ENCODE measurements at places on chromosomes 2 and 18.

- DNase-seq, result no peak
These were observed 47.1 kb upstream of the ZFP36L2 start for GRCh38 chr2:43273529-43273928.

- no peak for DNase-seq
These were observed 119.8 kb downstream of the MAPK4 start for GRCh38 chr18:50679656-50680055.

GRCh38 chr2:65479524-65479923 is 47.1 kb upstream of the SPRED2 start:
- no peak for DNase-seq

GRCh38 chr2:223921204-223921603 is 23.9 kb downstream of the WDFY1 start:
- no peak for DNase-seq

DNA sequence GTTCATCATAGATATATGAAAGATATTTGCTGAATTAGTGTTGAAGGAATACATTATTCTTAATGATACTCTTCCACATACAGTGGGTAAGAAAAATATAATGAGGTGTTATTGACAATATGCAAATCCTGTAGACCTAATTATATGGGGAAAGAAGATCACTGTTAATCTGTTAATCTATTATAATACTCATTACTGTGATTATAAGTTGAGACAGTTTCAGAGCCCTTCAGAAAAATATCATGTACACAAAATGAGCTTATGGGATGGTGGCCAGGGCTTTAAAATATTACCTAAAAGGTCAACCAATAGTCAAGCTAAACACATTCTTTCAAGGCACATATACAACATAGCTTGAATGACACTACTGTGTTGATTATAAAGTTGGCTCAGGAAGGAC is 163.5 kb downstream of the NOL4 start:
- no peak for DNase-seq

- no peak for DNase-seq
These were observed 102.9 kb upstream of the TGFA start for GRCh38 chr2:70656421-70657010.

- DNase-seq, result no peak
These were observed 4.0 kb downstream of the KIF1A start for GRCh38 chr2:240815761-240816583.

GRCh38 chr2:237669628-237670392 is 42.4 kb downstream of the LRRFIP1 start:
- no peak for DNase-seq

DNA sequence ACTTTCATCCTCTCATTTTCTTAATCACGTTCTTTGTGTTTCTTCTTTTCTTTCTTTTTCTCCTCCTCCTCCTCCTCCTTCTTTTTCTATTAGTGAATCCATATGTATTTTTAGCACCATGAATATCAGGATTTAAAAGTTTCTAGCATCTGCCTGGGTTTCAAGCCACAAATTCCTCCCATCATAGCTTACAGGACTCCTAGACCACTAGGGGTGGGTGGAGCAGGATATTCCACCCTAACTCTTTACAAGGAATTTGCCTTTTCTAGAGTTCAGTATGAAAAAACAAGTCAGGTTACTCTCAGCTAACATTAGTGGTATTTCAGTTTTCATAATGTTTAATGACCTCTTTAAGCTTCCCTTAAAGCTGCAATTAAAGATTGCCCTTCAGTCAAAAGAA is 19.1 kb upstream of the LRRTM1 start:
- no peak for DNase-seq

GRCh38 chr18:78640246-78640995 is 339.2 kb upstream of the SALL3 start:
- no peak for DNase-seq

DNA sequence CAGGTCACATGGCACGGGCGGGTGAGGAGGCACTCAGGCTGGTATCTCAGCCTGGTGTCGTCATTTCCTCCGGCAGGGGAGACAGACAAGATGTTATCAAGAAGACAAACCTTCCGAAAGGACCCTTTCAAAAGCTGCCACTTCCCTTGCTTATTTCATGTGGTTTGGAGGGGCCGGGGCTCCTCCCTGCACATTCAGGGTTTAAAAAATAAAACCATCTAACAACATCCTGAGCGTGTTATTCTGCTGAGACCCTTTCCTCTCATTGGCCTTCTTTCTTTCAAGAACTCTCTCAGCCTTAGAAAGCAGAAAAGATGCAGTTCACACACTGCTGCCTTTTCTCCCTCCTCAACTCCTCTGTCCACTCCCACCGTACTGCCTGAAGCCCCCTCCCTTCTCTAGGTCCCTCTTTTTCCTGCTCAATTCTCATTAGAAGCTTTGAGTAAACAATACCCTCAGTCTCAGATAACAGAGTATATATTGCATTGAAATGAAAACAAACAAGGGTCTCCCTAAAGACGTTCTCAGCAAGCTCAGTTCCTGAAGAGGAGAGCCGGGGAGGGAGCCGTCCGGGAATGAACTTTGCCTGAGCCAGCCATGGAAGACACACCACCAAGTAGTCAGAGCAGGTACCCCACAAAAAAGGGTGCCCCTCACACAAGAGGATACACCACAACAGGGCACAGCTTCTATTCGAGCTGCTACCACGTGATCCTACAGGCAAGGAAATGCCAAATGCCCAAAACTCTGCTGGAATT is 9.7 kb downstream of the SMAD7 start:
- peak; percentile 69 for DNase-seq

DNA sequence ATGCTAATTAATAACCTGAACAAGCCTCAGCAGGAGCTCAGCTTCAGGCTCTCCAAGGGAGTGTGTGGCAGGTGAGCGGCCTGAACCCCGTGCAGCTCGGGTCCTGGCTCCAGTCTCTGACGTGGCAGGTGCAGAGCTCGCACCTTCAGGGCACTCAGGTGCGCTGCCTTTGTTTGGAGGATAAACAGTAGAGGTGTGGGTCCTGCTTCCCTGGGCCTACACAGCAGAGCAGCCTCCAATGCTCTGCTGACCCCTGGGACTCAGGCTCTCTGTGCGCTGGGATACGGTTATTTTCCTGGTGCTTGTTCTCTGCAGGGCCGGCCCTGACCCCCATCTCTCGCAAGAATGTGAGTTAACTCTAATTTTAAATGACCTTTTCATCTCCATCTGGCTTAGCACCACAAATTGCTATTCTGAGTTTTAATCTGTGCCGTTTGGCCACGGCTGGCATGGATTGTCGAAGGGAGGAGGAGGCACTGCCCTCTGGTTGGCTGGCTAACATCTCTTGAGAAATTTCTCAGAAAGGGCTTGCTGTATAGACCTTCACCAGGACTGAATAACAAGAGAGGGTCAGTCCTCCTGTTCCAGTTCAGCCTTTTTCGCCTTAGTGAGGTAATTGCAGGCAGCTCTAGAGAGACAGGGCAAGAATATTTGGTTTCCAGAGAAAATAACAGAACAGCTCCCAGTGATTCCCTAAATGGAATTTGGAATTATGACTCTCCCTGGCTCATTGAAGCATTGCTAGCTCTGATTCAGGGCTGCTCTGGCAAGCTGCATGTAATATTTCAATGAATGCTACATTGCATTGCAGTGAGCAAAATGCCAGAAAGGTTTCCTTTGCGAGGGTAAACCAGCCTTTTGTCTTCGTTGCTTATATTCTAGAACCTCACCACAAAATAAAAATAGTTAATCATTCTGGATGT is 161.8 kb downstream of the DCDC2C start:
- no peak for DNase-seq

GRCh38 chr18:70260683-70261082 is 28.2 kb upstream of the SOCS6 start:
- no peak for DNase-seq

- DNase-seq, result no peak
These were observed 61.0 kb downstream of the RPL37A start for GRCh38 chr2:216559625-216560156.

DNA sequence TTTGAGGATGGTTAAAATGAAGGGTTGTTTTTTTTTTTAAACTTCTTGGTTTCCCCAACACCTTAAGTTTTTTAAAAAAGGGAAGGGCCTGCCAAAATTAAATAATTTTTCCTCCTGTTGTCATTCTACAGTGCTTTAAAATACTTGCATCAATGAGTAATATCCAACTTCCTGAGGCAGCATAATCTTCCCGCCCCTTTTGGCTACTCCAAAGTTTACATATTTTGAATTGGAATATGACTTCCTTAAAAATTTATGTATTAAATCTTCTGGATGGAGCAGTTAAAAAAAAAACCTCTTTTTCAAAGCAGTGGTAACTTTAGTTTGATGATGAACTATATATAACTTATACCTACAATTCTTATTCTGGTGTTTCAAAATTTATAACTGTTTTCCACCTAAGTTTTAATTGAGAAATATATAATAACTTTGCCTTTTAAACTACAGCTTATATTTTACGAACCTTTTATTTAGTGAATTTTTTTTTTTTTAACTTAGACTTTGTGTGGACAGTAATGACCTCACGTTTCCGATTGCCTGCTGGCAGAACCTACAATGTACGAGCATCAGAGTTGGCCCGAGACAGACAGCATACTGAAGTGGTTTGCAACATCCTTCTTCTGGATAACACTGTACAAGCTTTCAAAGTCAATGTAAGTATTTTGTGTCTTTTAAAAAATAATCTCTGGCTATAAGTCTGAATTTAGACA is 49.8 kb downstream of the PTPN4 start:
- no peak for DNase-seq

- no peak for DNase-seq
These were observed 57.4 kb downstream of the SH2D6 start for GRCh38 chr2:85475799-85476490.

DNA sequence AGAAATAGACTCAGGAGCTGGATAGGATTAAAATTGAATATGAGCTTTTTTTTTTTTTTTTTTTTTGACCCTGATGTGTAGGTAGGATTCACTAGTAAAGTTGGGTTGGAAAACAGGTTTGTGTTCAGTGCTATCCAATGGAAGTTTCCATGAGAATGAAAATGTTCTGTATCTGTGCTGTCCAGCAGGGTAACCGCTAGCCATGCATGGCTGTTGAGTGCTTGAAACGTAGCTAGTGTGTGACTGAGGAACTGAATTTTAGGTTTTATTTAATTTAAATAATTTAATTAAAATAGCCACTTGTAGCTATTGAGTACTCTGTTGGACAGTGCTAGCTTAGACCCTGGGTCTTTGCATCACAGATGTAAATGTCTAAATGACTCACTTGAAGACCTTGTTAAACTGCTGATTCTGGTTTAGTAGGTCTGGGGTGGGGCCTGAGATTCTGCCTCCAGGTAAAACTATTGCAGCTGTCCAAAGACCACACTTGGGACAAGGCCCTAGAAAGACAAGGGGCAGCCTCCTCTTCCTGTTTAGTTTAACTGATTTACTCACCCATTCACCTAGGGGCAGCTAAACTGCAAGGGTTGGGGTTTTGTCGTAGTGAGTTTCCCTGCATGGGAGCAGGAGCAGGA is 84.7 kb upstream of the STON1 start:
- DNase-seq, result no peak

DNA sequence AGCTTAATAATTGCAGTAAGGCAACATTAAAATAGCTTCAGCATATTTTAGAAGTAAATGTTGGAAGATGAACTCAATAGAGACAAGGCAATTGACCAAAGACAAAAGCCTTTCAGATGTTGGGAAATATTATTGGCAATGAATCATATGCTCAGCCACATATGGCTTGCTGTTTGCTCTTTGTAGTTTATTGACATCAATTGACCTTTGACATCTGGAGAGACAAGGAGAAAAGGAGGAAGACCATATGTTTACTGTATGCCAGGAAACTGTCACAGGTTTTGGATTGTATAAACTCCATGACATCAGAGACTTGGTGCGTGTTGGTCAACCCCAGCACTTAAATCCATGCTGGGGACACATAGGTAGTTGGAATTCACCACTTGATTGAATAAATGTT is 60.6 kb upstream of the SLC16A14 start:
- DNase-seq, result no peak

- DNase-seq, result no peak
These were observed 27.9 kb downstream of the NEMP2 start for GRCh38 chr2:190506666-190507065.

GRCh38 chr2:173647681-173648311 is 293.1 kb downstream of the CDCA7 start:
- DNase-seq, result no peak

DNA sequence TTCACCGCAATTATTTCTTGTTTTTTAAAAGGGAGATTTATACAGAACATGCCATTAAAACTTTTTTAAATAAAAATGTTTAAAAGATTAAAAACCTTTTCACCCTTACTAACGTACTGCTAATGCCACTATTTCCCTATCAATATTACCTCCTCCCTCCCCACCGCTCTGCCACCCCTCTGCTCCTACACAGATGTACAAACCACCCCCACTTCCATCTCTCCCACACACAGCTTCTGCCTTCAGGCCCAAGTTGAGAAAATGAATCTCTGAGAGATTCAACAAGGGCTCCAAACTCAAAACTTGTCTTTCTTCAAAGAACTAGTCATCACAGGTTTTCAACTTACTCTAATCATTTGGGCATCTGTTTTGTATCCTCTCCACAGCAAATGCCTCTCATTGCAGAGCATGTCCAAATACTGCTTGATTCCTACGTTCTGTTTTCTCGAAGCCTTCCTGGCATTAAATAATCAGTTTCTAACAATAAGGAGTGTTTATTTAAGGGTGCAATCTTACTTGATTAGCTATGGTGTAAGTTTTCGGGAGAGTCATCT is 32.1 kb downstream of the FARSB start:
- no peak for DNase-seq

DNA sequence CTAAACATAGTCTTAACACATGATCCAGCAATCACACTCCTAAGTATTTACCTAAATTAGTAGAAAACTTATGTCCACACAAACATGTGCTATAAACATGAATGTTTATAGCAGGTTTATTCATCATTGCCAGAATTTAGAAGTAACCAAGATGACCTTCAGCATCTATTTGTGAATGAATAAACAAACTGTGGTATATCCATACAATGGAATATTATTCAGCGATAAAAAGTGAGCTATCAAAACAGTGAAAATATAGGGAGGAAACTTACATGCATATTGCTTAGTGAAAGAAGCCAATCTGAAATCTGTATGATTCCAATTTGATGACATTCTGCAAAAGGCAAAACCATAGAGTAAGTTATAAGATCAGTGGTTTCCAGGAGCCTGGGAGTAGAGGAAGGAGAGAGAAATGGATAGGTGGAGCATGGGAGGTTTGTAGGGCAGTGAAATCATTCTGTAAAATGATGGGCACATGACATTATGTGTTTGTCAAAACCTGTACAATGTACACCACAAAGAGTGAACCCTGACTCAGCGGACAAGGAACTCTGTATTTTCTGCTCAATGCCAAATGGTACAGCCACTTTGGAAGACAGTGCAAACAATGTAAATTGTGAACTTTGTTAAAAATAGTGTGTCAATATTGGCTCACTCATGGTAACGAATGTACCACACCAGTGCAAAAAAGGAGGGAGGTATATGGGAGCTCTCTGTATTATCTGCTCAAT is 61.9 kb upstream of the IGFBP2 start:
- no peak for DNase-seq

DNA sequence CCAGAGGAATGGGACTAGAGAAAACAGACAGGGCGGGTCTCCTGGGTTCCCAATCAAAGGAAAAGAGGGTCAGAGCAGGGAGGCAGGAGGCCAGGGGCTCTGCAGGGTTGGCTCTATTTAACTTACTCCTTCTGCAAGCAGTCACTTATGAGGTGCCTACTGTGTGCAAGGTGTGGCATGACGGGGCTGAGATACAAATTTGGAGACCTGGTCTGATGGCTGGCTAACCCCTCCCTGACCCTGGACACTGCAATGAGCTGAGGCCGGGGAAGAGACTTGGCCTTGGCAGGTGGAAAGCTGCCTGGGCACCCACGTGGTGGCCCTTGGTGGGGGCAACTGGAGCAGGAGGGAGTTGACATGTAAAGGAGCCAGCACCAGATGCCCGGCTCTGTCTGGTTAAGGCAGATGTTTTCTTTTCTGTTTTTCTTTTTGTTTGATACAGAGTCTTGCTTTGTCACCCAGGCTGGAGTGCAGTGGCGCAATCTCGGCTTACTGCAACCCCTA is 148.5 kb upstream of the GATA6 start:
- DNase-seq, result no peak
